ENCODE measurements at places on chromosomes 3 and 15.

GRCh38 chr3:128468791-128469527 lies 2.3 kb upstream of the DNAJB8 start:
- DNase-seq, result no peak

DNA sequence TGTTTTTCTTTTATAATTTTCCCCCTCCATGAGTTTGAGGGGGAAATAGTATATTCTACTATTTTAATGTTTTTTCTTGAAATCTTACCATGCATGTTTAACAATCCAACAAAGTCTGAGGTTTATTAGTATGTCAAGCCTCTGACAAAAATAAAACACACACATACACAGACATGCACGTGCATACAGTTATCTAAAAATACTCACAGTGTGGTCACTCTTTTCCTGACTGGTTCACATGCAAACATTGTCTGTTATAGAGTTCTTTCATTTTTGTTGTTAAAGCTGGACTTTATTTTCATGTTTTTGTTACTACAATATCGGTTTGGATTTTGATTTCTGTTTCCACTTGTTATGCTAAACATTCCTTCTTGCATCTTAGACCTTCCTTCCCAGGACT lies 236.6 kb downstream of the MFSD1 start:
- DNase-seq, result no peak

GRCh38 chr3:6567241-6567640 lies 293.7 kb upstream of the GRM7 start:
- DNase-seq, result no peak

DNA sequence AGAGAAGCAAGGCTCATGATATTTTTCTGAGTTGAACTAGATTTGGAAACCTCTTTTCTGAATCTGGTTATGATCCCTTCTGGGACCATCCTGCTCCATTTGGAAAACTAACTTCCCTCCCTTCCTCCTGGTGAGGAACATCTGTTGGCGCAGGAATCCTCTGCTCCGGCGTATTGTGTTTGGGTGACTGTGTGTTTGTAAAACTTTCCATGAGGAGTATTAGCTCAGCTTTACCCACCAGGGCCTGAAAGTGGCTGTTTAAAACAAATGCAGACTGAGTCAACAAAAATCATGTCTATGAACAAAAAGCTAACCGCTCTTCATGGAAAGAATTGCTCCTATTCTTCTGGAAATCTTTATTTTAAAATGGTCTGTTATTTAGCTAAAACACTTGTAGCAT lies 17.7 kb downstream of the STARD9 start:
- DNase-seq, result no peak

GRCh38 chr3:82194870-82195269 lies 433.4 kb upstream of the GBE1 start:
- no peak for DNase-seq

DNA sequence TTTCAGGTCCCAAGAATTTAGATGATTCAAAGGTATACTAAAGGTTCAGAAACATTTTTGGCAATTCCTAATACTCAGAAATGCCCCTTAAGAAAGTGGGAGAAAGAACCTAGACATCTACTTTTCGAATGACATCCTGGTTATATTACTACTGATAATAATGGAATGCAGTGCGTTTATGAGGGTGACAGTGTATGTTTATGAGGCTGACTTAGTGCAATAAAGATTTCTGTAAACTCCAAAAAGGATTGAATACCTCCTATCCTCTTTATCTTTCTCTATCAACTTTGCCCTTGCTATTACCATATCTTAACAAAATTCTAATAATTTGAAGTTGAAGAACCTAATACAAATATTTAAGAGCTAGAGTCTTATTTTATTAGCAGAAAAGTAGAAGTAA lies 348.9 kb upstream of the EPHA6 start:
- DNase-seq, result no peak

GRCh38 chr15:22919171-22919570 lies 61.0 kb downstream of the CYFIP1 start:
- no peak for DNase-seq

GRCh38 chr3:23172059-23172458 lies 31.1 kb upstream of the UBE2E2 start:
- no peak for DNase-seq

DNA sequence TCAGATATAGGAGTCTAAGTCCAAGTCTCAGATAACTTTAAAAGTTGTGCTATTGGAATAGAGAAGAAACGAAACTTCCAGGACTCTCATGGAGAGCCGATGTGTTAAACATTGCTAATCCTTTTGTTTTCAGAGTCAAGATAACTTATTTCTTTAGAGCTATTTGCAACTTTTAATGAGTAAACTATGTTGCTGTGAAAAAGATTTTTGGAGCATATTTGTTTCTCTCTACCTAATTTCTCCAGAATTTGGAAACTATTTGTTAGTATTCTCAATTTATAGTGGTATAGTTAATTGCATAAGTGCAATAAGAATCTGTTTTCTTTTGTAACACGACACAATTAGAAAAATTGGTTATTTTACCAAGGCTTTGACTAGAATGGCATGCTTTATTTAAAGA lies 588.9 kb downstream of the NTRK3 start:
- no peak for DNase-seq

DNA sequence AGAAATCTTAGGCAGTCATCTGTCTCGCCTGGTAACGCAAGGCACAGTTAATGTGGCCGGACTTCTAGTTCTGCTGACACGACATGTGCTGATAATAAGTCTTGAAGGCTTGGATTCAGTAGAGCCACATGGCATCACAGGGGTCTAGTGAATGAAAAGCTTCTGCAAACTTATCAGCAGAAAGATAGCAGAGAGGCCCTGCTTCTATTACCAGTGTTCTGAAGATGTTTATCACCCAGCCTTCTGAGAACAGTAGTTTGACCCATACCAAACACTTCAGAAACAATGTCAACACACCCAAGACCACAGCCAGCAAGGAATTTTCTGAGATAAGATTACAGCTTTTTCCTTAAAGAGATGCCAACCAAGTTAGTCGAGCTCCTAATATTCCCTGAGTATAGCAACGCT lies 102.7 kb upstream of the UMPS start:
- DNase-seq, result no peak

DNA sequence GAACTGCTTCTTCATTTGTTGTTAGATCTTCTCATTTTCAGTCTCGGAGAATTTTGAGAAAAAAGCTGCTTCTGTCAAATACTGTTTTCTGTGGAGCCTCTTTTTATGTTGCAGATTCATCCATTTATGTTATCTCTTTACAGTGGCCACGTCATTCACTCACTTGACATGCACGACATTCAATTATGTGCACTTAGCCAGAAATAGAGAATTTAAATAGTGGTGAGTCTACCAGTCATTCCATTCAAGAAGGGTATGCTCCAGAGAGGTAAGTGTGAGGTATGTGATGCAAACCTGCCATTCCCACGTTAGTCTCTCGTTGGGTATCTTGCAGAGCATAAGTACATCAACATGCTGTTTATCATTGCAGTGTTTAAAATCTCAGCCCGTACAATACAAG lies 9.8 kb downstream of the ARPP19 start:
- DNase-seq, result peak; percentile 60

DNA sequence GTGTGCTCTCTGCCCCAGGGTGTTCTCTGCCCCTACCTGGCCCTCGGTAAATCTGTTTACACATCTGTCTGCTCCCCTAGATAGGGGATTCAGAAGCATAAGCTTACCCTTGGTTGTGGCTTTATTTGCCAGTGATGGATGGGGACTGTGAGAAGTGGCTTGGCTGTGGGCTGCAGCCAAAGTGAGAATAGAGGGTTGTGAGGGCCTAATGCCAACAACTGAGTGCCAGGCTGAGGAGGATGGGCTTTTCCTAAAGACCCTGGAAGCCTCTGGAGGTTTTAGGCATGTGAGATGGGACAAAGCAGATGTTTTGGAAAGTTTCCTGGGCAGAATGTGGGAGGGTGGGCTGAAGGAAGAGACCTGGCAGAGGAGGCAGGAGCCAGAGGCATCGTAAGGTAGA lies 15.4 kb upstream of the APEH start:
- DNase-seq, result no peak

GRCh38 chr3:138377804-138378203 lies 29.4 kb downstream of the MRAS start:
- DNase-seq, result no peak

GRCh38 chr15:40598672-40599071 lies 4.6 kb downstream of the KNL1 start:
- no peak for DNase-seq

DNA sequence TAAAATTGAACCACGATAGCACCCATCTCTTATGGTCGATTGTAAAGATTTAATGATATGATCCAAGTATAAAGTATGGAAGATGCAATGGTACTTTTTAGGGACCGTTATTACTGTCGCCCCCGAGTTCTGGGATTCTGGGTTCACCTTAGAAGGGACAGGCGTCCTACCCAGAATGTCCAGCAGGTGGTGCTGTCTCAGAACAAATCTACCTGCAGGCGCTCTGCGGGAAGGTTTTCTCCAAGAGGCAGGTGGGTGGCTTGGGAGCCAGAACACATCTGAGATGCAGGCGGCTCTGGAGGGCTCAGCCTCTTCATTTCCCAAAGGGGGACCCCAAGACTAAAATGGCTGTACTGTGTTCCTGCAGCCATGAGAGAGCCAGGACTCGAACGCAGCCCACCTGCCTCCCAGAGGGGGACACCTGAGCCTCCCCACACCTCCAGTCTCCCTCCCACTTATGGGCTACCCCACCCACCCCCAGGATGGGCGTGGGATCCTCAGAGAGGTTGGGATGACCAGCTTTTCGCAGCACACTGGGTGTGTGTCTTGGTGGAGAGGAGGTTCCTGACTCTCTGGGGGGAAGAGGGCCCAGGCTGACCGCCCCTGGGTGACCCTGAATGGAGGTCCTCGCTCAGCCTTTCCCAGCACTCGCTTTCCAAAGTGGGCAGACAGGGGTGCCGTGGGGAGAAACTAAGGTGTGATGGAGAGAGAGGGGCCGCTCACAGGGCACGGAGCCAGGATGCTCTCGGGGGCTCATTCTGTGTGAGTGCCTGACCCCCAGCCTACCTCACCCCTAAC lies 28.1 kb upstream of the CORO2B start:
- peak; percentile 71 for DNase-seq

GRCh38 chr3:71421820-71422566 lies 161.5 kb downstream of the FOXP1 start:
- DNase-seq, result peak; percentile 92

GRCh38 chr15:45734260-45734711 lies 99.5 kb downstream of the SQOR start:
- DNase-seq, result no peak

DNA sequence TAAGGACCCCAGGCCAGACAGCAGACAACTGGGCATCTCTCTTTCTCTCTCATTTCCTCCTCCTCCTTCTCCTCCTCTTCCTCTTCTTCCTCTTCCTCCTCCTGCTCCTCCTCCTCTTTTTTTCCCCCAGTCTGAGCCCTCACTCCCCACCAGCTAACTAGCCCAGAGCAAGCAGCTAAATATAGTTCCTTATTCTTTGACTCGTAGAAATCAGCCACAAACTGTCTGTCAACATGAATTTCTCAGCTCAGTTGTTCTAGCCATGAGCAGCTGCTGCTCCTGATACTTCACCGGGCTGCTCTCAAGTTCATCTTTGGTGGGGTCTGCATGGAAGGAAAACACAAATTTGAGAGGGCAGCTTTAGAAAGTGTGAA lies 19.2 kb upstream of the LOXL1 start:
- no peak for DNase-seq

DNA sequence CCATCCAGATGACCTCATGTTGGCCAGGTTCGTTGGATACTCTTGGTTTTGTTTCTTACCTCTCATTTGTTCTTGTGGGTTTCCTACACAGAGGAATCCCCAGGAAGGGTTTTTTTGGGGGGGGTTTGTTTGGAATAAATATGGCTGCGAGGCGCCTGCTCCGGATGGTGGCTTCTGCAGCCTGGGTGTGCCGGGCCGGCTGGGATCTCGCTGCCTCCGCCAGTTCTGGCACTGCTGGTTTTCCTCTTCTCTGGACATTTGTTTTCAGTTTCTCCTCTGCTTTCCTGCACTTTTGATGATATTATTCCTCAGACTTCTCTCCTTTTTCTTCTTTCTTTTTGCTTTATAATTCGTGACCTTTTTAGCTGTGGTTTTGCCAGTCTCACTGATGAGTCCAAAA lies 187.4 kb downstream of the OR4M2 start:
- DNase-seq, result no peak

- peak; percentile 67 for DNase-seq
Measured at GRCh38 chr15:100111125-100112060, 230.4 kb downstream of the ADAMTS17 start.

DNA sequence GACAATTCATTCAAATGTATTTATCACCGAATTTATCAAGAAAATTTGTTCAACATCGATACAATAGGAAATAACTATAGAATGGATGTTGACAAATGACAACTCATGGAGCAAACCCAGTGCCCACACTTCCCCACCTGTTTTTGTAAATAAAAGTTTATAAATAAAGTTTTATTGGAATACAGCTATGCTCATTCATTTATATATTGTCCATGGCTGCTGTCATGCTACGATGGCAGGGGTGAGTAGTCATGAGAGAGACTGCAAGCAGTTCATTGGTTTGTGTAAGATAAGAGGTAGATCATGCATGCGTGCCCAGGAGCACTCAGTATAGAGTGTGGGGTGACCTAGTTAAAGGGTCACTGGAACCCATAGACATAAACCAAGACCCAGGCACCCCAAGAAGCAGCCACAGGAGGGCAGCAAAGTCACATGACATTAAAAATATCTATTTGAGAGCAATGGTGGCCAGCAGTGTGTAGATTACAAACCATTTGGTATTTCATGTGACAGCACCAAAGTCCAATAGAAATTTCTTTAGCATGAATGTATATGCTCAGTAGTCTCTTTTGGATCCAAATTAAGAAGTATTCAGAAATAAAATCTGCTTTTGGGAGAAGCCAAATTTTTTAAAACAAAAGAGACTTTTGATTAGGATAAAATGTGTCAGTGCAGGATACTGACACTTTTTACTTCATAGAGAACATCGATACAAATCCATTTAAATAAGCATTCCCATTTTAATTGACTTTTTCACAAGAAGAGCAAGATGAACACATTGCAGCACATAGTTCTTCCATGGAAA lies 794.8 kb downstream of the MCTP2 start:
- peak; percentile 35 for DNase-seq

GRCh38 chr3:99872923-99873254 lies 55.2 kb downstream of the CMSS1 start:
- peak; percentile 79 for DNase-seq

GRCh38 chr3:34011171-34012101 lies 213.0 kb downstream of the PDCD6IP start:
- DNase-seq, result no peak

GRCh38 chr15:61654002-61654740 lies 406.1 kb downstream of the VPS13C start:
- DNase-seq, result no peak

DNA sequence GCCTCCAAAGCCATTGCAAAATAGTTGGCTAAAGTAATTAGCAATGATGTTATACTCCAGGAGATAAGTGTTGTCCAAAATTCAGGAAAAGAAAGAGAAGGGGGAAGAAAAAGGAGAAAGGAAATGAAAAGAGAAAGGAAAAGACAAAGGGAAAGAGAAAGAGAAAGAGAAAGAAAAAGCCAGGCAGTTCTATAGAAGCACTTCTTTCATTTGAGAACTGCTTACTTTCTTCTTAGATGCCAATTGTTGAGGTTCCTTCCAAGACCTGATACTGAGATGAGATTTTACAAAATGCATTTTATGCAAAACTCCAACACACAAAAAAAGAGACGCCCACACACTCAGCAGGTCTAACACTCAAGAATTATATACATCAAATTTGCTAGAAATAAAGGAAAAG lies 298.4 kb downstream of the KCNH8 start:
- DNase-seq, result no peak

GRCh38 chr15:79522656-79523055 lies 90.5 kb downstream of the MINAR1 start:
- no peak for DNase-seq

- DNase-seq, result no peak
Measured at GRCh38 chr3:128297401-128298138, 144.3 kb downstream of the EEFSEC start.
